NCI-H2171 treated with DMSO at 0.1 percent for 48 hours (cell line): ENCODE measurements at places on chromosomes 2 and 18.
A peak's percentile ranks its signal among the peaks of the same experiment; 100 is the strongest.

DNA sequence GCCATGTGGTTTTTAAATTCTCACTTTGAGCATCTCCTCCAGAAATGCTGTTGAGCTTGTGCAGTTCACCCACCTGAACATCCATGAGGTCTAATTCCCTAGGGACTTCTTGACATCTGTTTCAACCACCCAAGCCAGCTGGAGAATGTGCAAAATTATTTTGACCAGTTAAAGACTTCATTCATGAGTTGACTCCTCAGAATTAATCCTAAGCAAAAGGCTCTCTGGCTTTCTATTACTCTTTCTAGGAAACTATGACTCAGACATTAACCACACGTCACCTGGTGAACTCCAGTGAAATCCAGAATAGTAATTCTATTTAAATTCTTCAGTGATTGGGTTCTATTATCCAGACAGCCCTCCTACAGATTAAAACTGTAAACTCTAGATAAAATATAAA lies 247.5 kb downstream of the NBAS start:
- DNase-seq = peak; percentile 78

DNA sequence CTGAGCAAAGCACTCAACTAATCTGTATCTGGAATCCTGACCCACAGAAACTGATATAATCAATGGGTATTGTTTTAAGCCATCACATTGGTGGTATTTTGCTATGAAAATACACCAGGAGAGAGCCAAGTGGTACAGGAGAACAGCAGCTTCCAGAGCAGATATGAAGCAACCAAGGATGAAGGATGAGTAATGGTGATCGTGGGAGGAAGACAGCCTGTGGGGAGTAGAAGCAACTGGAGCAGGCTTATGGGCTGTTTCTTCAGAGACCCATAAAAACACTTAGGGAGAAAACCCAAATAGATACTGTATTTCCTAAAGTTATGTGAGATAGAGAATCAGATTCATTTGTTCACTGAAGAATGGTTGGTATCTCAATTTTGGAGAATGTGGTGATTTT lies 330.8 kb downstream of the NUP35 start:
- DNase-seq = no peak

DNA sequence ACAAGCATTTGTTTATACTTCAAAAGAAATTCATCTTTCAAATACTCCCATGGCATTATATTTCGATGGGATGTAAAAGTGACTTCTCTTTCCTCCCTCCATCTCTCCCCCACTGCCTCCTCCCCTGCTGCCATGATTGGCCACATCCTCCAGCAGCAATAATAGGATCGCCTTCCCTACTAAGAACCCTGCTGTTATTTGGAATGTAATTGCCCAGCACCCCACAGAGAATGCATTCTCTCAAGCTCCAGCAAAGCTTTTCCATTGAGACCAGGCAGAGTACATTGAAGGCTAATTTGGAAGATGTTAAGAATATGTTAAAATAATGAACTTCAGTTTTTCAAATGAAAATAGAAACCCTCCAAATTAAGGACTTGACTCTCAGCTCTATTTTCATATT lies 375.4 kb upstream of the ACVR2A start:
- DNase-seq = peak; percentile 30

- DNase-seq = no peak
Observed at GRCh38 chr2:216696321-216696720, 972 bp upstream of the IGFBP5 start.

GRCh38 chr2:20106746-20107145 lies 55.3 kb upstream of the LAPTM4A start:
- peak; percentile 67 for DNase-seq

- peak; percentile 94 for DNase-seq
Observed at GRCh38 chr18:57915865-57916582, 112.9 kb upstream of the ATP8B1 start.

- DNase-seq = peak; percentile 79
Observed at GRCh38 chr18:58970943-58971790, 106.5 kb downstream of the ZNF532 start.

GRCh38 chr2:145096582-145096981 lies 576.7 kb upstream of the ZEB2 start:
- DNase-seq = no peak

DNA sequence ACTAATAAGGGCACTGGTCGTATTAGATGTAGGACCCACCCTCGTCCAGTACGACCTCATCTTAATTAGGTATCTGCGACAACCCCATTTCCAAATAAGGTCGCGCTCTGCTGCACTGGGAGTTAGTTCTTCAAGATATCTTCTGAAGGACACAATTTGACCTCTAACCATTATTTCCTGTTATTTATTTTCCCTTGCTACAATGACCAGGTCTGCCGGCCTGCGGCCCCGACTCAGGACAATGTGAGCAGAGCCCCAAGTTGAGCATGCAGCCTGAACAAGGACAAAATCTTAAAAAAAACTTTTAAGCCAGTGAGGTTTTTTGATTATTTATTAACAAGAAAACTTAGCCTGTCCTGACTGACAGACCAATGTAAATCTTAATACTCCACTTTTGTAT lies 107.6 kb downstream of the SMIM21 start:
- no peak for DNase-seq

- no peak for DNase-seq
Observed at GRCh38 chr2:100625717-100626116, 62.9 kb downstream of the PDCL3 start.

DNA sequence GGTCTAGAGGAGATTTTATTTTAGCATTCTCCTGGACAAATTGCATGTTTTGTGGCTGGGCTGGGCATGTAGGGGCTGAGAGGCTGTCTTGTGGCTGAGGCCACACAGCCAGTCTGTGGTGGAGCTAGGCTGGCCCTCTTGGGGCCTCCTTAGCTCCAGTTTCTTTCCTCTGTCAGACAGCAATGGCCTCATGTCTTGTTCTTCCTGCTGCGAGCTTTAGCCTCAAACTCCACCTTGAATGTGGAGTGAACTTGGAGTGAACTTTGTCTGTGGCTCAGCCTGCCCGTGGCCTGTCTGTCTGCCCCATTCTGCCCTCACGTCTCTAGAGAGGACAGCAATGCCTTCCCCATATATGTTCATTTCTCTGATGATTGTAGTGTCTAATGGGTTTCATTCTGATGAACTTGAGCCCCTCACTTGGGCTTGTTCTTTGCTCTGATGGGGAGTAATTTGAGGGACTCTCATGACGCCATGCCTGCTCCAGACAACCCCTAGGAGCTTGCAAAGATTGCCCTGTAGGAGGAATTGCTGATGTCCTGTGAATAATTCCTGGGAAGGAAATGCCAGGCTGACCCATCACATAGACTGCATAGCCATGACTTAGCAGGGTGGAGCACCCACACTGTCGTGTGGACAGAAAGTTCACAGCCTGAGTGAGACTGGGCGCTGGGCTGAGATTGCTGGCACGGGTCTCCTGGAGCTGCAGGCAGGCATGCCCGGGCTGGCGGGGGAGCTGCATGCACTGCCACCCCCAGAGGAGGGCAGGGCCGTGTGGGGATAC lies 42.6 kb downstream of the ASAP2 start:
- no peak for DNase-seq

DNA sequence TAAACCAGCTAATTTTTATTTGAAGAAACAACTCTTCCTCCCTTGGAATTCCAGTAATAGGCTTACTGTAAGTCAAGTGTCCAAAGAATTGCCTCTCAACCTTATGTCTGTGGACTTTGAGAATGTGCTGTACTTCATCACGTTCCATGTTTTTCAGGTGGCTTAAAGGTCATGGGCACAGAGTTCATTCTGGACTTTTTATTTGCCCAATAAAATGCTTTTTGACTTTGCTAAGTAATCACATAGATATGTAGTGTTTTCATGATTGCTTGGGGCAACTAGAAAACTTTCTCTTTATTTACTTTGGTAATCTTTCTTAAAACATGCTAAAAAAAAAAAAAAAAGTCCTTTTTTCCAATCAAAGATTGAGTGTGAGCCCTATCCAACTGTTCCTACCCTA lies 10.4 kb upstream of the DNAH7 start:
- no peak for DNase-seq
